ENCODE measurements at places on chromosomes 13 and 19.

DNA sequence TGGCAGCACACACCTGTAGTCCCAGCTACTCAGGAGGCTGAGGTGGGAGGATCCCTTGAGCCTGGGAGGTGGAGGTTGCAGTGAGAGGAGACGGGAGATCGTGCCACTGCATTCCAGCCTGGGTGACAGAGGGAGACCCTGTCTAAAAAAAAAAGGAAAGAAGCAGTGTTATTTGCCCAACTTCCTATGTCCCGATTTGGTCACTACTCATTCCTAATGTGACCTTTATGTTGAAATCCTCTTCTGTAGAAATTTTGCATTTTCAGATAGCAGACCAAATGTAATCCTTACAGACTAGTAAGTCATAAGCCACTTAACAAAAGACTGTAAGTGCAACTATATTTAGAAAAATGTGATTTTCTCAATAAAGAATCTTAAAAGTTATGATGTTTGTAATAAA lies 18.2 kb upstream of the STK24 start:
- DNase-seq: no peak

- no peak for DNase-seq
Measured at GRCh38 chr13:52010890-52011631, at the start of gene ATP7B. Gene ATP7B, minus strand, starts transcription at chr13:52011450. Its CDS starts 113 bp downstream, at chr13:52011337.

GRCh38 chr13:20461481-20461859 lies 64.2 kb downstream of the CRYL1 start:
- DNase-seq: peak; percentile 36

DNA sequence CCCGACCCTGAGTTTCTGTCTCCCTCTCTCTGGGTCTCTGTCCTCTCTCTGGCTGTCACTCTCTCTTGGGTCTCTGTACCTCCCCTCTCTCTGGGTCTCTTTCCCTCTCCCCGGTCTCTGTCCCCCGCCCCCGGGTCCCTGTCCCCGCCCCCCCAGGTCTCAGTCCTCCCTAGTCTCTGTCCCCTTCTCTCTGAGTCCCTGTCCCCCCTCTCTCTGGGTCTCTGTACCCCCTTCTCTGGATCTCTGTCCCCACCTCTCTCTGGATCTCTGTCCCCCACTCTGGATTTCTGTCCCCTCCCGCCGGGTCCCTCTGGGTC lies 2.3 kb upstream of the FTL start:
- DNase-seq: no peak

DNA sequence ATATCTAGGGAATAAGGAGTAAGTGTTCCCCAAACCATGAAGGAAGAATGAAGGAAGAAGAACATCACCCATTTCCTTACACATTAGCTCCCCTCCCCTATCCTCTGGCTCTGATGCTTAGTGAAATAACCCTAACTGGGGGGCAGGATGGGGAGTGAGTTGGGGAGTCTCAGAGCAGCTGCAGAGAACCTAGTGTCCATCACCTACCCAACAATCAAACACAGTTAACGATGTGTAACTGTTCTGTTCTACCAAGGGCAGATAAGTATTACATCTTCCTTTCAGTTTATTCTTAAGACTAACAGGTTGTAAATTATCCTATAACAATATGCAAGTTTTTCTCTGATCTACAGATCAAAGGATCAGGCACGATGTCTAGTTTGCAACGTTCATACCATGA lies 12.8 kb downstream of the ELF1 start:
- no peak for DNase-seq

DNA sequence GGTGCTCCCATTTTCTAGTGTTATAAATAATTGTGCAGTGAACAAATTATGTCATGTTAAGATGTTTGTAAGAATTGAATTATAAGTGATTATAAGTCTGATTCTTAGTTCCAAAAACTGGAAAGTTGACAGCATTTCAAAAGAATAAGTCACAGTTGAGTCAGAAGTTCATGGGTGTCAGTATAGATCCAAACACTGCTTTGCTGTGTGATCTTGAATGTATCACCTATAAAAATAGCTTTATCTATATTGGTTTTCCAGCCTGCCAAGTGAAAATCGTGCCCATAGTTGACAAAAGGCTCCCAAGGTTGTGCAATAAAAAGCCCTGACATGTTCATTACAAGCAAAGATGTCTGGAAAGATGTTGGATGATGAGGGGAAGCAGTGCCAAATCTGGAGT lies 336.0 kb downstream of the MTUS2 start:
- no peak for DNase-seq

GRCh38 chr13:103958691-103959090 lies 892.5 kb upstream of the SLC10A2 start:
- no peak for DNase-seq

- DNase-seq: peak; percentile 72
Measured at GRCh38 chr13:109744512-109745051, 41.8 kb downstream of the IRS2 start.

GRCh38 chr19:1508507-1508856 lies 4.3 kb downstream of the ADAMTSL5 start:
- DNase-seq: no peak

DNA sequence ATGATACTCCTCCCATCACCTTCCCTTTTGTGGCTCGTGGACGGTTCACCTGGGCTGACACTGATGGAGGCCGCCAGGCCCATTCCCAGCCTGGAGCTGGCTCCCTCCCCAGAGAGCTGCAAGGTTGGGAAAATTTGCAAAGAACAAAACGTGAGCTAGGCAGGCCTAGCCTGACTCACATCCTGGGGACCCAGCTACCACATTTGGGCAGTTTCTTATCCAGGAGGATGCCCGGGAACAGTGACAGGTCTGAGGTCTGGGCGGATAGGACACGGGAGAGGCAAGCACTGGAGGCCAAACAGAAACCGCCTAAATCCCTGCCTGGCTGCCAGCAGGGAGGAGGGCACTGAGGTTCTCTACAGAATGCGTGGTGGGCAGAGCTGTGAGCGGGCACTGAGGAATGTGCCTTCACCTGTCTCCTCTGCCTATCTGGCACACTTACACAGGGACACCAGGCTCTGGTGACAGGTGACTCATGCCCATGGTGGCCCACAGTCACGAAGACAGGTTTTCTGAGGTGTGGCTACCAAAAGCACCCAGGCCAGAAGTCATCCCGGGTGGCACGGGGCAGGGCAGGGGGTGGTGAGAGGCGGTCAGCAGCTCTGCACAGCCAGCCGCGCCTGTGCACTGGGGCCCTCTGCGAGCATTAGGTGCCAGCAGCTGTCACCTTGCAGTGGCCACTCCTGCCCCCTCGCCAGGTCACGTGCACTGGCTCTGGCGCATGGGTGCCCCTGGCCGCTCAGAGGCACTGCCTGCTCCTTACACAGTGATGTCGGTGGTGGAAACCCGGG lies 23.2 kb downstream of the SH3GL1 start:
- DNase-seq: peak; percentile 77

GRCh38 chr13:95388420-95389079 lies 87.3 kb upstream of the ABCC4 start:
- no peak for DNase-seq

- DNase-seq: peak; percentile 69
Measured at GRCh38 chr19:55088543-55089341, 13.1 kb downstream of the EPS8L1 start.

- no peak for DNase-seq
Measured at GRCh38 chr19:45477713-45478453, 10.1 kb downstream of the FOSB start.

GRCh38 chr19:43353606-43354304 lies at the start of gene CD177:
Gene CD177, plus strand, starts transcription at chr19:43353686. Its CDS starts 29 bp downstream, at chr19:43353715.
- DNase-seq: no peak

DNA sequence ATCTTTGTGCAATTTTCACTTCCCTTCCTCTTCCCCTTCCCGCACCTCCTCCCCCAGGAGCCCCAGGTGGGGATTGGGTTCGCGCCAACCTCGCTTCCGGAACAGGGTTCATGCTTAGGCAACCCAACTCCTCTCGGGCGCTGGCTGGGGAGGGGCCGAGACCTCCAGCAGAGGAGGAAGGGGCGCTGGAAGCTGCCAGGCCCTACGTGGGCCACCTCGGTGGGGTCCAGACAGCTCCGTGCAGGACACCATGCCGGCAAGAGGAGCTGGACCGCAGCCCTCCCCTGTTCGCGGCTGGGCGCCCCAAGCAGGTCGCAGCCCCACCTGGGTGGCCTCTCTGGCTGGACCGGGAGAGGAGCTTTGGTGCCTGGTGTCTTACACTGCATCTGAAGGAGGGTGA lies 91.1 kb downstream of the SPACA7 start:
- DNase-seq: no peak

DNA sequence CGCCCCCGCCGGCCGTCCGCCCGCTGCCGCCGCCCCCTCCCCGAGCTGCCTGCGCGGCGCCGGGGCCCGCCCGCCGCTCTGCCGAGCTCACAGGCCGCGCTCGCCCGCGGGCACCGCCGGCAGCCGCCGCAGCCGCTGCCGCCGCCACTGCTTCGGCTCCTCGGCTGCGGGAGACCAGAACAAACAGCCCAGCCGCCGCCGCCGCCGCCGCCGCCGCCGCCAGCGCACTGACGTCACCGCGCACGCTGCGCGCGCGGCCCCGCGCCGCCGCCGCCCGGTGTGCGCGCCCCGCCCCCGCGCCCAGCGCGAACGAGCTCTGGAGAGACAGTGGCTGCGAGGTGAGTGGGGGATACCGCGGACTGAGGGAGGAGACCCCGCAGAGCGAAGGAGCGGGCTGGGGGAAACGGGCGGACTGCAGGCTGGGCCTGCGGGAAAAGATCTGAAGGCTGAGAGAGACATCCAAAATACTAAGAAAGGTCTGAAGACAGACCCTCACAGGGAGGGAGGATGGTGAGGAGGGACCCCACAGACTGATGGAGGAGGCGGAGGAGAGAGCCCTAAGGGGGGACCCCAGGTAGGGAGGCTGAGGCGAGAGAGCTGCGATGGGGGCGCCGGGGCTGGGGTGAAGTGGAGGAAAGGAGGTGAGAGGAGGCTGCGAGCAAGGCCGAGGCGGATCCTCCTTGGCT lies at the start of gene BRD4:
Gene BRD4, minus strand, starts transcription at position 229 of the 686 bp plus-strand sequence. CDS start 59,440 bp downstream, outside the sequence.
- peak; percentile 52 for DNase-seq

GRCh38 chr13:98975822-98976261 lies 2.0 kb downstream of the DOCK9 start:
- no peak for DNase-seq

GRCh38 chr13:112131713-112132113 lies 64.8 kb downstream of the SOX1 start:
- DNase-seq: no peak

DNA sequence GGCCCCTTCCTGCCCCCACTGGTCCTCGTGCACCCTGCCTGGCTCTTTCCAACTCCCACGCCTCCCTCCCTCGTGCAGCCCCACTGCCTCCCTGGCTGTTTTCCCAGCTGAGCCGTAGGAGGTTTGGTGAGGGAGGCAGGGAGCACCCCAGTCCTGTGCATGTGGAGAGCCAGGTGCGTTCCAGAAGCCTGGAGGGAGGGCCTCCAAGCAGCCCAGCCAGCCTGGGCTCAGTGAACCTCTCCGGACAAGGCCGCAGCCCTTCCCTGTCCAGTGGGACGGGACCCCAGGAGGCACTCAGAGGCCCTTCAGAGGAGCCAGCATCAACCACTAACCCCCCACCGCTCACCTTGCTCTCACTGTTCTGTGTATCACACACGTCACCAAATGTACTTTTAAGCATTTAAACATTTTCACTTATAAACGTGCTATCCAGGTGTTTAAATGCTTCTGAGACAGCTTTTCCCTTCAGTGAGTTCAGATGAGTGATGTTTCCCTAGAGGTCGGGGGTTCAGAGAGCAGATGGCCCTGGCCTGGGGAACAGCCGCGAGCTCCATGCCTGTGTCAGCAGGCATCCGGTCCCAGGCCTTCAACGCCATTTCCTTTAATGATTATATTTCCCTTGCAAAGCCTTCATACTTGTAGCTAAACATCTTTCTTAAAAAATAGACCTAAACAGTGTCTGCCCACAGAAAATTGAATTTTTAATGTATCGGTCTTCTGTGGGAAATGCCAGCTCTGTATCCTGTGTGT lies 122.6 kb downstream of the ATP11A start:
- DNase-seq: no peak

- DNase-seq: no peak
Measured at GRCh38 chr19:45676851-45677263, 8.8 kb downstream of the GIPR start.

GRCh38 chr19:15432629-15433518 lies 14.1 kb upstream of the AKAP8L start:
- peak; percentile 85 for DNase-seq

DNA sequence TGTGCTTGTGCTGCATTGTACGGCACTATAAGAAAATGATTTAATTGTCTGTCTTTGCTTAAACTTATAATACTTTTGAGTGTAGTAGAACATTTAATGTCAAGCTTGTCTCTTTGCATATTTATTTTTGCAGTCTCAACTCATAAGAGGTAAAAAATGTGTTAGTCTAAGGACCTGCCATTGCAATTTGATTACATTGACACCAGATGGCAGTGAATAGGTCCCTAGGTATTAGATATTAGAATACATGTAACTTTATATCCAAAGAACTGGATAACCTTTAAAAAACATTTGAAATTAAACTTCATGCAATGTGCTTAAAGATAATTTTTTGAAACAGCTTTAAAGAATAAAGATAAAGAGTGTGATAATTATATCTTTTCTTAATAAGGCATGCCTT lies 1421.3 kb downstream of the OLFM4 start:
- peak; percentile 1 for DNase-seq

DNA sequence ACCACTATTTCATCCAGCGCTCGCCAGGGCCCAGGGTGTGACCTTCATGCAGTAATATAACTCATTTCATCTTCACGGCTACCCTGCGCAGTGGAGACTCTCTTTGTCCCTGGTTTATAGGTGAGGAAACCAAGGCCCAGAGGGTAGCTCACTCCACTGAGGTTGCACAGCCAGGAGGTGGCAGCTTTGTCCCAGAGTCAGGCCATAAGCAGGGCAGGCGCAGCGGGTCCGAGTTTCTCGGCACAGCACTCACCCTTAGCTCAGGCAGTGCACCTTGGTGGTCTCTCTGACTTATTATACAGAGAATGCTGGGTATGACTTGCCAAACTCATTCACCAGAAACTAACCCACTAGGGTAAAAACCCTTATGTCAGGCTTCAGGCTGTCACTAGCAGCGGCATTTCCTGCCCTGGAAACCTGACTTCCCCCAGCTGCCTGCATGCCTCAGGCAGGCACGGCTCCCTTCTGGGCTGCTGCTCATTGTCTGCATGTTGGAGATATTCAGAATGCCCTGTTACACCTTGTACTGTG lies 24.5 kb downstream of the PPP5C start:
- no peak for DNase-seq

DNA sequence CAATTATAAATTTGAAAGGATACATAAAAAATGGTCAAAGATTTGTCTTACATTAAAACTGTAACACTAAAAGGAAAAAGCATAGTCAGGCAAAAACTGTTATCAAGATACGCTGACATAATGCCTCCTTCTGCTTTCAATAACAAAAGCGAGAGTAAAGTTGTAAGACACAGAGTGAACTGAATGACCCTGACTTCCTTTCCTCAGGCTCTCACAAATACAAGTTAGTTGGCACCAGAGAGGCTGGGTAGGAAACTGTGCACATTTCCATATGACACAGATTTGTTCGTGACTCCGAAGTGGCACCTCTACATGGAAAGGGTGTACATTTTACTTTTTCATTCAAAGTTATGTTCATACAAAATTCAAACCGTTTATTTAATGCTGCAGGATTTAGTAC lies 15.4 kb downstream of the FGF14 start:
- DNase-seq: no peak

DNA sequence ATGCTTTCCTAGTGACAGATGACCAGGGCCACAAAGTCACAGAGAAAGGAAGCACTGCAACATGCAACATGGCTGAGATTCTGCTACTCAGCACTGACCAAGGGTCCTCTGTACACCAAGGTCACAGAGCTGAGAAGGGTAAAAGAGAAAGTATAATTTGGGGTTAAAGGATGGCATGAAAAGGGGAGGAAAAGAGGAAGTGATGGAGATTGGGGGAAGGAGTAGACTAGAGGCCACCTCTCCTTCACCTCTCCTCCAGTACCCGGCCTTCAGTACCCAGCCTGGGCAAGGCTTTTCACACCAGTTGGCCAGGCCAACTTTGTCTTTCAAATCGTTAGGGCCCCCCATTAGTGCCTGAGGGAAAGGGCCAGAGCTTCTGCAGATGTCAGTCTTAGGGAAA lies 6.3 kb upstream of the RPS19 start:
- DNase-seq: no peak

Measured in MCF 10A (cell line).